ENCODE measurements at places on chromosomes 1 and 21.

- no peak for DNase-seq
These were observed 52.8 kb downstream of the RAP1GAP start for GRCh38 chr1:21616372-21616771.

DNA sequence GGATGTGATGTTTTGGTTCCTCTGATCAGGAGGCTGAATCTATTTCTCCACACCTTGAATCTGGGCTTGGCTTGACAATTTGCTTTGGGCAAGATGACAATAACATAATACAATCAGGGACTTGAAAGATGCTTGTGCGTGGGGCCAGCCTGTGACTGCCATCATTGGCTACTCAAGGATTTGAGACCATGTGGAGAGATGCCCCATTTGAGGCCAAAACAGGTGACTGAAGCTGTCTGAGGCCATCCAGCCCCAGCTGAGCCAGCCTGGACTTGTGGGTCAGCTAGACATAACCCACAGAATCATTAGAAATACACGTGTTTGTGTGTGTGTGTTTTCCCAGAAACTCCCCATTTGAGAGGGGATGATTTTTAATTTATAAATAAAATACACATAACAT, 421.5 kb downstream of the PTPRU start:
- no peak for DNase-seq

- no peak for DNase-seq
These were observed 114.7 kb upstream of the IRF2BP2 start for GRCh38 chr1:234724516-234725176.

GRCh38 chr1:85137660-85138059, 63.2 kb downstream of the SYDE2 start:
- DNase-seq = no peak

GRCh38 chr21:32813265-32813903, 41.8 kb upstream of the PAXBP1 start:
- no peak for DNase-seq

- DNase-seq = no peak
These were observed 1.4 kb downstream of the S100A12 start for GRCh38 chr1:153374071-153374470.

DNA sequence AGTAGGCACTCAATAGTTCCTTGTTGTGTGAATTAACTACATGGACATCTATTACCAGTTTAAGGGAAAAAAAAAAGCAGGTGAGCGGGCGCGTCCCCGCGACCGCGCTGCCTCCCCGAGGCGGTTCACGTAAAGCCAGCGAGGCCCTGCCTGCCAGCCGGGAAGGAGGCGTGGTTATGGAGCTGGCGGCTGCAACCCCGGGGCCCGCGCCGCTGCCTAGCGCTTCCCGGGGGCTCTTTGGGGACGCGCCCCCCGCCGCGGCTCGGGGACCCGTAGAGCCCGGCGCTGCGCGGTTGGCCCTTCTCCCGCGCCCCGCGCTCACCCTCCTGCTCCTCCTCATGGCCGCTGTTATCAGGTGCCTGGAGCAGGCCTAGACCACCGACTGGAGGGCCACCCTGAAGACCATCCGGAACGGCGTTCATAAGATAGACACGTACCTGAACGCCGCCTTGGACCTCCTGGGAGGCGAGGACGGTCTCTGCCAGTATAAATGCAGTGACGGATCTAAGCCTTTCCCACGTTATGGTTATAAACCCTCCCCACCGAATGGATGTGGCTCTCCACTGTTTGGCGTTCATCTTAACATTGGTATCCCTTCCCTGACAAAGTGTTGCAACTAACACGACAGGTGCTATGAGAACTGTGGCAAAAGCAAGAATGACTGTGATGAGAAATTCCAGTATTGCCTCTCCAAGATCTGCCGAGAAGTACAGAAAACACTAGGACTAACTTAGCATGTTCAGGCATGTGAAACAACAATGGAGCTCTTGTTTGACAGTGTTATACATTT, 2.6 kb upstream of the CC2D1B start:
- no peak for DNase-seq
